ENCODE measurements at places on chromosomes 2 and 18.

- DNase-seq = no peak
Observed at GRCh38 chr2:200964498-200964897, 1.0 kb upstream of the ORC2 start.

DNA sequence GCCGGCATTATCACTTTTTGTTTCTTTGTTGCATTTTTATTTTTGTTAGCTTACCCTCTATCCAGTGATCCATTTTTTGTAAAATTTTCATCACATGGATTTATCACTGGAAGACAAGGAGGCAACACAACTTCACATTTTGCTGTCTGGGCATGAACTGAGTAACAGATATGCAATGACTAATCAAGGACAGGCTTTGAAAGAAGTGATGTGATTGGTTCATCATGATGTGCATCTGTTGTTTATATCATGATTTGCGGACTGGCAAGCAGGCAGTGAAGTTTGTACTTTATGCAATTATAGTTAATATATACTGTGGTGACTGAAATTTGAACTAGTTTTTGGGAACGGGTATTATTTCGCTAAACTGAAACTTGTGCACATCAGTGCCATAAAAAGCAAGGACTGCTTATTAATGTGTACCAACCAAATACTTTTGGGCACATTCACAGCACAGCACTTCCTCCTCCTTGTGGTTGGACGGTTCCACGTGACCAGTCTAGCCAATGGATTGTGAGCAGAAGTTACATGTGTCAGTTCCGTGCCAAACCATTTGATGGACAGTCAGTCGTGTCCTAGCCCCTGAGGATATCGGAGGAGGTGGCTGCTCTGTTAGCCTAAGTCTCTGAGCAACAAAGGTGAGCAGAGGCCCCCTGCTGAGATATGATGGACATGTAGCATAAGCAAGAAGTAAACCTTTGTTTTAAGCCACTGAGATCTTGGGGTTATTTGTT, 201.4 kb upstream of the SIX2 start:
- DNase-seq = no peak

- no peak for DNase-seq
Observed at GRCh38 chr18:56696966-56697365, 45.8 kb downstream of the WDR7 start.

DNA sequence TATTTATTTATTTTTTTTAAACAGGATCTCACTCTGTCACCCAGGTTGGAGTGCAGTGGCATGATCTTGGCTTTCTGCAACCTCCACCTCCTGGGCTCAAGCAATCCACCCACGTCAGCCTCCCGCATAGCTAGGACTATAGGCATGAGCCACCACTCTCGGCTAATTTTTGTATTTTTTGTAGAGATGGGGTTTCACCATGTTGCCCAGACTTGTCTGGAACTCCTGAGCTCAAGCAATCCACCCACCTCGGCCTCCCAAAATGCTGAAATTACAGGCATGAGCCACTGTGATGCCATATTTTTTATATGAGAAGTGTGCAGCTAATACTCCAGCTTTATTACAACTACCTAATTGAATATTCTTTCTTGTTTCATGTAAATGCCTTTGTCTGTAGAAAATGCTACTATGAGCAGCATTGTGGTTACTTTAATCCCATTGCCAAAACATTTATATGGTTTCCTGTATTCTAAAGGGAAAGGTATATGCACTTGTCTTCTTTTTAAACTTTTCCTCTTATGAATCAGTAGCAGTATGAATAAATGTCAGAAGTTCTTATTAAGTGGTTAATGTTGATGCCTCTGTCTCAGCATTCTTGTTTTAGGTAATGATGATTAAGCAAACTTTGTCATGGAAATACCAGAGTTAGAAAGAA, 9.5 kb upstream of the BCL2L11 start:
- DNase-seq = no peak

- peak; percentile 49 for DNase-seq
Observed at GRCh38 chr2:130337735-130338325, 4.9 kb upstream of the IMP4 start.

GRCh38 chr2:127637725-127638252, 8.2 kb upstream of the GPR17 start:
- DNase-seq = peak; percentile 30

DNA sequence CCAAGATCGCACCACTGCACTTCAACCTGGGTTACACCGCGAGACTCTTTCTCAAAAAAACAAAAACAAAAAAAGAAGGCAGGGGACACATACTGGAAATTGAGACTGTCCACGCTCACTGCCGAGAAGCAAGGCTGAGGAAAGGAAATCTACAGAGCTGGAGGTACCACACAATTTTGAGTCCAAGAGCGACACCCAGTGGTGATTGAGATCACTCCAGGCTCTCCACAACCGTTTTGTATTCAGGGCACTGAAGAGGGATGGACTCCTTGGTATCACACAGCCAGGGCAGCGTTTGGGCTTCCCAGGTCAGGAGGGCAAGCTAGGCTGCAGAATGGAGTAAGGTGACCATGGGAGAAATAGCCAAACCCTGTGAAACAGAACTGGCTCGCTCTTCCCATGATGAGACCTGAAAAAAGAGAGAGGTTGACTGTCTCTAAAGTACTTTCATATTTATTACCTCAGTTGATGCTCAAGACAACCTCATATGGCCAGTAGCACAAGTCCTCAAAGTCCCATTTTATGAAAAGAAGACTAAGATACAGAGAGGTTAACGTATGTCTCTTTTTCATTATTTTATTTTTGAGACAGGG, 74.5 kb upstream of the YPEL5 start:
- peak; percentile 28 for DNase-seq

Measured in skeletal muscle cell (primary cell).